ENCODE measurements at places on chromosomes 11 and 22.
A peak's percentile ranks its signal among the peaks of the same experiment; 100 is the strongest.

DNA sequence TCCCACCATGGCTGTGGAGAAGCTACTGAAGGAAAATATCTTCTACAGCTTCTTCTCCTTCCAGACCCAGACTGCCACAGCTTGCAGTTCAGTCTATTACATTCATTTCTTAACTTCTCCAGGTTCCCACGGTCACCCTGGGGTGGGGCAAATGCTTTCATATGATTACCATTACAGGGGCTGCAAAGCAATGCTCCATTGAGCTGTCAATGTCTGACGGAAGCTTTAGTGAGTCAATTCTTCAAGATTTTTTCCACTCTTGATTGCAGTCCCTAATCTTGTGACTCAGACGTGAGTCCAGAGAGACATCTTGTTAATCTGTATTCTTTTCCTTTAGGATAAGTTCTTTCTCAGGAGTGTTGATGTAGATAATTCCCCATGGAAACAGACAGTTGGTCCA lies 233.4 kb upstream of the DDI1 start:
- no peak for DNase-seq

- DNase-seq: no peak
Measured at GRCh38 chr11:19881177-19881576, 168.5 kb downstream of the NAV2 start.

DNA sequence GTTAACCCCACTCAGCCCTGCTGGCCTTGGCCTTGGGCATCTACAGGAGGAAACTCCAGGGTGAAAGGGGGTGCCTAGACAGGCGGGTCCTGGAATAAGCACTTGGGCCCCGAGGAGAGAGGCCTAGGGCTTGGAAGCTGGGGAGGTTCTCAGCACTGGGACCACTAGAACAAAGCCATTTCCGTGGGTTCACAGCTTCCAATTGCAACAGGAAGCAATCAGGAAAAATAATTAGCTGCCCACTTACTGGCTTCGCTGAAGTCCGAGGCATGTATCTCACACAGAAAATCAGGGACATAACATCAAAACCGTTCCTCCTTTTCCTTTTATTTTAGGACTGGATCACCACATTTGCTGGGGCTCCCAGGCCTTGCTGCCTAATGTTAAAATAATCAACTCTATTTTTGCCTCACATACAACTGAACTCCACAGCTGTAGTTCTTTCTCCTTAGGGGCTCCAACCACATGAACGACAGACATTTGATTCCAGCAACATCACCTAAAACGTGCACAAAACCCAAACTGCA lies 161.1 kb upstream of the GRK3 start:
- DNase-seq: peak; percentile 3

- DNase-seq: no peak
Measured at GRCh38 chr11:61983419-61983818, 16.0 kb upstream of the FTH1 start.

GRCh38 chr22:32713737-32714457 lies 87.6 kb upstream of the TIMP3 start:
- no peak for DNase-seq

DNA sequence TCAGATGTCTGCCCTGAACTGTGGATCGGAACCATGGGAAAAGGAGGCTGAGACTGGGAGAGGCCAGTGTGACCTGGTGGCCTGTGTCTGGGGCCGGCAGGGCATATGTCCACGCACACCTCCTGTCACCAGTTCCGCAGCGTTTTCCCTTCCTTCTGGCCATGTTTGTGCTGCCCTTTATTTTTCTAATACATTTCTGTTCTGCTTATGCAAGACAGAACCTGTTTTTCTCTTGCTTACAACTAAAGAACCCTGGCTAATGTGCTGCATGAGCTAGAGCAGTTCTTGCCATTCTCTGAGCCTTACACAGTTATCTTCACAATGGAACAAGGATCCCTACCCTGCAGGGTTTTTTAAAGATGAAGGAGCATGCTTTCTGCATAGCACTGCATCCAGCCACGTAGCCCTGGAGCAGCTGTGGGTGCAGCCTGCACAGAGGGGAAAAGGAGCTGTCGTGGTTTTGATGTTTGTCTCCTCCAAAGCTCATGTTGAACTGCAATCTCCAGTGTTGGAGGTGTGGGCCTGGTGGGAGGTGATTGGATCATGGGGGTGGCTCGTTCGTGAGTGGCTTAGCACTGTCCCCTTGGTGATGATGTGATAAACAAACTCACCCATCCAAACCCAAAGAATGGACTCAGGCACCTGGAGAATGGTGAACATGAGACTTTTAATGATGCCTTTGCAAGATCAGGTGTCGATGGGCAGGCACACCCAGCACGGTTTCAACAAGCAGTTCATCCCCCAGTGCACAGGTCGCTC lies 84.8 kb upstream of the SHANK2 start:
- no peak for DNase-seq

GRCh38 chr11:116654526-116654925 lies 118.3 kb downstream of the BUD13 start:
- no peak for DNase-seq

DNA sequence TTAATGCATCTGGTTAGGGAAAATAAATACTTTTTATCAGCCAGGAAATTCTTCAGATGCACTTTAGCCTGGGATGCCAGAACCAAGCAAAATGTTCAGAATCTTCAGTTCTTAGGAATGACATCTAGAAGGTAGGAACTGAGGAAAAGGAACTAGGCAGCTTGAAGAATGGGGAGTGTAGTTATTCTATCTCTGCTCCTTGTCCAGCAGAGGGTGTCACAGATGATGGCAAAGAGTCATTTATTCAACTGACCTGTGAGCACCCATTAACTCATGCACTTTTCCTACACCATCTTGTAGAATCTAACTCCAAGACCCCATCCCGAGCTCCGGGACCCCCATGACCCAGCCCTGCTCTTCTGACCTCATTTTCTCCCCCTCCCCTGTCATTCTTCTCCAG lies 122.1 kb upstream of the ISX start:
- DNase-seq: no peak

GRCh38 chr11:93652679-93653078 lies 8.8 kb upstream of the CEP295 start:
- no peak for DNase-seq

GRCh38 chr11:78759071-78759470 lies 184.4 kb upstream of the NARS2 start:
- DNase-seq: no peak

DNA sequence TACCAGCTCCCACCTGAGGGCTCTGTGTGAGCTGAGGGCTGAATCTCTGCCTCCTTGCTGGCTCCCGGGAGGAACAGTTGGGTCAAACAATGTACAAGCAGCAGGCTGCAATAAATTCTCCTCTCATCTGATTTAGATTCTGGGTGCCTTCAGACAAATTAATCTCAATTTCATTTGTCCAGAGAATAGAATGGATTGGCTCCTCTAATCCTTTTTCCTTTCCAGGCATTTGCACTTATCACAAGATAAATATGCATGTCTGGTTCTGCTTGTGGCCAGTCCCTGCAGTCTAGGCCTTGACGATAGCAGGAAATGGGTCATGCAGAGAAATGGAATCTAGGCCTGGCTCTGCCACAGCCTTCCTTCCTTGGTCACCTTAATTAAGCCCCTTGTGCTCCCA lies 28.7 kb downstream of the UPB1 start:
- DNase-seq: peak; percentile 26

- DNase-seq: peak; percentile 68
Measured at GRCh38 chr11:34585735-34586487, 35.0 kb upstream of the EHF start.

GRCh38 chr22:45272498-45272897 lies 12.3 kb upstream of the UPK3A start:
- DNase-seq: no peak

DNA sequence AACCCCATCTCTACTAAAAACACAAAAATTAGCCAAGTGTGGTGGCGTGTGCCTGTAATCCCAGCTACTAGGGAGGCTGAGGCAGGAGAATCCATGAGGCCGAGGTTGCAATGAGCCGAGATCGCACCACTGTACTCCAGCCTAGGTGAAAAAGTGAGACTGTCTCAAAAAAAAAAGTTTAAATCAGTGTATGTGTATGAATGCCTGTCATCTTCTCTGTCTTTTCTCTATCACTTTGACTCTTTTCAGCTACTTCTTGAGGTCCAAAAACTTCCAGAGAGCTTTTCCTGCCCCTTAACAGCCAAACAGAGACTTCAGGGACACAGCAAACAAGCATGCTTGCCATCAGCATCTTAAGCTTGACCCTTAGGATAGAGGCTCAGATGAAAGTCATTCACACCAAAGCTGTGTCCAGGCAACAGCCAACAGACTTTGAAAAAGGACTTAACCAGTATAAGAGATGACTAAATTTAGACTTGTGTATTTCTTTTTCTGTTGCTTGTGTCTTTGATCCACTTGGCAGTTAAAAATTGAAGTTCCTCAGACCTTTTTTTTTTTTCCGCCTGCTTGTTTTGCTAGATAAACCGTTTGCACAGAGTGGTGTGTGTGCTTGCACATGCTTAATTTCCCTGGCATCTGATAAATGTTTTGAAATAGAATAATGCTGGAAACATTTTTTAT lies 151.9 kb downstream of the DBX1 start:
- DNase-seq: no peak

DNA sequence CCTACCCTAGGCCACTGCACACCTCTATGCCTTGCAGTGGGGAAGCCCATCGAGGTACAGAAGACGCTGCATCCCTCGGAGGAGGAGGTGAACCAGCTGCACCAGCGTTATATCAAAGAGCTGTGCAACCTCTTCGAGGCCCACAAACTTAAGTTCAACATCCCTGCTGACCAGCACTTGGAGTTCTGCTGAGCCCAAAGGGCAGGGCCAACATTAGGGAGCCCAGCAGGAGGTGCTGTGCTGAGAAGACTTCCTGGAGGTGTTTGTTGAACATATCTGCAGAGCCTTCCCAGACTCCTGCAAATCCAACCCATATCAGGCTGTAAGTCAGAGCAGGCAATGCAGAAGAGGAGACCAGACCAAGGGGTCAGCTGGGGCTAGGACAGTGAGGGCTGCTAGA lies 13.5 kb downstream of the MOGAT2 start:
- DNase-seq: no peak

GRCh38 chr11:8533332-8533731 lies 60.7 kb downstream of the STK33 start:
- peak; percentile 77 for DNase-seq

GRCh38 chr22:50247748-50248147 lies 2.9 kb upstream of the TUBGCP6 start:
- DNase-seq: peak; percentile 46

GRCh38 chr11:44906649-44907048 lies 44.0 kb downstream of the TP53I11 start:
- no peak for DNase-seq

DNA sequence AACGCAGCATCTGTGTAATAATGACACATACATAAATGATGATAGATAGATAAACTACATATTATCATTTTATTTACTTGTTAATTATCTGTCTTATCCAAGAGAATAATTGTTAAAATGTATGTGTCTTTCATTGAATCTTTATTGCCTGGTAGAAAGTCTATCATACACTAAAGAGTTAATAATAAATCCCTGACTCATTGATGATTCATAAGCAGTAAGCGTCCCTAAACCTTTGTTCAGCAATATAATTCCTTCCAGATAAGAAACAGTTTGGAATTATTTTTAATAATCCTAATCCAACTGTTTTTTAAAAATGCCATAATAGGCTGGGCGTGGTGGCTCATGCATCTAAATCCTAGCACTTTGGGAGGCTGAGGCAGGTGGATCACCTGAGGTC lies 655.6 kb upstream of the CNTN5 start:
- DNase-seq: peak; percentile 13

- no peak for DNase-seq
Measured at GRCh38 chr22:50227579-50228215, 17.1 kb downstream of the TUBGCP6 start.

GRCh38 chr11:119538753-119539152 lies 115.8 kb upstream of the THY1 start:
- DNase-seq: peak; percentile 7

- DNase-seq: no peak
Measured at GRCh38 chr11:3638513-3638912, 3.3 kb downstream of the ART5 start.

- no peak for DNase-seq
Measured at GRCh38 chr11:14835496-14836492, 56.2 kb downstream of the CYP2R1 start.

- DNase-seq: no peak
Measured at GRCh38 chr22:48084041-48084728, 1321.7 kb downstream of the TBC1D22A start.

Measured in bronchial epithelial cell (primary cell).